ENCODE measurements at places on chromosomes 16 and 17.

DNA sequence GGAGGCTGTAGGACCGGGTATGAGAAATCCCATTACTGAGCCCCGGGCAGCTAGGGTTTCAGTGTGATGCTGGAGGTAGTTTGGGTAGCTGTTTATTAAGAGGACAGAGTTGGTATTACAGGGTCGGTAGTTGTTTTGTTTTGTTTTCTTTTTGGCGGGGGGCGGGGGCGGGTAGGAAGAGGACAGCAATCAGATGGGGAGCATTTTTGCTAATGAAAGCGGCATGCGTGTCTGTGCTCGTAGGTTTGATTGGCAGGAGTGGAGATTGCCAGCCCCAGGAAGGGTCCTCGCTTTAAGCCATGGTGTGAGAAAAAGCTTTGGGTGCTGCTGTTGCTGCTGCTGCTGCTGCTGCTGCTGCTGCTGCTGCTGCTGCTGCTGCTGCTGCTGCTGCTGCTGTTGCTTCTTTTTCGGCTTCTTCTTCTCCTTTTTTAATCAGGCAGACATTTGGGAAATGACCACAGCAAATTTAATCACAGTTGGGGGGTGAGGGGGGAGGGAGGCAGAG lies 498.5 kb upstream of the ZFHX3 start:
- DNase-seq, result no peak

DNA sequence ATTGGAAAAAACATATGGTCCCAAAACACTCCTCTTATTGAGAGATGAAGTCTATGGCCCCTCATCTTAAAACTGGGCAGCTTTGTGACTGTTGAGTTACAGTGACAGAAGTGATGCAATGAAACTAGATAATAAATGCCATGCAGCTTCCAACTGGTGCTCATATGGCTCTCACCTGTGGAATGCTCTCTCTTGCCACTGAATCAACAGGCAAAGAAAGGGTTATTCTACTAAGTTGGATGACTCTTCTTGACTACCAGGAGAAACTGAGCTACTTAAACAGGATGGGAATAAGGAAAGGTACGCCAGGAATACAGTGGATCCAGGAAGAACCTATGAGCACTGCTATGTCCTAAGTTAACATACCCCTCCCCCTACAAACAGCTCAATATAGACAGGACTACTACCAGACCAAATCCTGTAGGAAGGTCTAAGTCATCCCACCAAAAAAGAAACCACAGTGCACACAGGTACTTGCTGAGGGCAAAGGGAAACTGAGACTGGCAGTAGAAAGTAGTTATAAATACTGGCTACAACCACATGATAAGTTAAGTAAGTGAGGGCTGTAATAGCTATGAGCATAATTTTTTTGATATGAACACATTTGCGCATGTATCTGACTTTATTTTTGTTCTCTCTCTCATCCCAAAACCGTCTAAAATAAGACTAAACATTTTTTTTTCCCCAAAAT lies 398.5 kb downstream of the ZFHX3 start:
- no peak for DNase-seq

GRCh38 chr17:83086199-83086880 lies 6.9 kb downstream of the METRNL start:
- DNase-seq, result no peak

DNA sequence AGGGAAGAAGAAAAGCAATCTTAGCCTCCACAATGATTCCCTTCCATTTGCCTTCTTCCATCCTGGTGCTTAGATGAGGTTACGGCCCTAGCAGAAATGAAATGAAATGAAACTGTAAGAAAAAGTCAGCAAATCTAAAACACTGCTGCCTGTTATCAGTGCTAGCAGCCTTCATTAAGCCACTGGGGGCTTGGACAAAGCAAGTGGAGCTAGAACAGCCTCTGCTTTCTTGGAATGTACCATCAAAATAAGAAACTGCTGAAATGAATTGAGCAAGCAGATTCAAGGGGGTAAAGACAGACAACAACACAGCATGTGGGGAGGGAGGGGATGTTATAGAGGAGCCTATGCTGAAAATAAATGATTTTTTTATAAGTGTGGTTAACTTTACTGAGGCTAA lies 5.1 kb downstream of the ANKFN1 start:
- DNase-seq, result no peak

- no peak for DNase-seq
Observed at GRCh38 chr17:55149485-55149884, 115.3 kb upstream of the HLF start.

DNA sequence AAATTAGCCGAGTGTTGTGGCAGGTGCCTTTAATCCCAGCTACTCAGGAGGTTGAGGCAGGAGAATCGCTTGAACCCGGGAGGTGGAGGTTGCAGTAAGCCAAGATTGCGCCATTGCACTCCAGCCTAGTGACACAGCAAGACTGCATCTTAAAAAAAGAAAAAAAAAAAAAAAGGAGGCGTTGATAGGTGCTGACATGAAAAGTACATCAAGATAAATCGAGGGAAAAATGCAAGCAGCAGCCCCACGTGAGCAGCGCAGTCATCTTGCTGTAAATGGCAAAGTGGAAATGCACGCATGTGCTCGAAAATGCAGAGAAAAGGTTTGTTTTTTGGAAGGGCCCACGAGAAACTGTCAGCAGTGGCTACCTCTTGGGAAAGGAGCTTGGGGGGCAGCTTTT lies 20.9 kb downstream of the MXRA7 start:
- DNase-seq, result no peak

- no peak for DNase-seq
Observed at GRCh38 chr16:48394355-48394703, 9.1 kb upstream of the SIAH1 start.

DNA sequence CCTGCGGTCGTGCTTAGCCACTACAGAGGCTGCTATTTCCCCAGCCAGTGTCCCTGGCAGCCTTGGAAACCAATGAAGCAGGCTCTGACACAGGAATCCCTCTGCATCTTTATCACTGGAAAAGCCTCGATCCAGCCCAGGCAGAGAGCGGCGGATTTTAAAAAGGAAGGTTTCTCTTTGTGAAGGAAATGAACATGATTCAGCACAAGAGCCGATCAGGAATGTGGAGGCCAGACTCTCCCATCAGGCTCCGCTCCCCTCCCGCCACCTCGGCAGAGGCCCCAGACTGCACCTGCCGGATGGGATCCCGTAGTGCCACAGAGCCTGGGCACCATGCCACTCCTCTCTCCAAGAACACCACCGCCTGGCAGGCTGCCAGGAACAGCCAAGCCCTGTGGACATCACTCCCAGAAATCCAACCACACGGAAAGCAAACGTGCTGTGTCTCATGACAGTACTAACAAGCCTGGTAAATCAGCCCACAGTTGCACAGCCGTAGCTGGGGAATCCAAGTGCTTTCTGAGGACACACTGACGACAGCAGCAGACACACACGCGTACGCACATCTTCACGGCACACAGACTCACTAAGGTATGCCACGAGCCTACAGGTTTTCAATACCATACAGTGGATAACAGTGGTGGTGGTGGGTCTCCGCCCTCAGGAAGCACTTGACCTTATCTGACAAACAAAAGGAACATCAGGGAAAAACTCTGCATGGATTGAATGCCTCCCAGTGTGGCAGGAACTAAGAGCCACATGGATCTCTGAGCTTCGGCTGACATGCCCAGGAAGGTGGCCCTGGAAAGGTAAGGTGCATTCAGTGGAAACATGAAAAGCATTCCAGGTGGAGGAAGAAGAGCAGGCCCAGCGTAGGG lies 5.4 kb downstream of the LRRC75A start:
- DNase-seq, result no peak

DNA sequence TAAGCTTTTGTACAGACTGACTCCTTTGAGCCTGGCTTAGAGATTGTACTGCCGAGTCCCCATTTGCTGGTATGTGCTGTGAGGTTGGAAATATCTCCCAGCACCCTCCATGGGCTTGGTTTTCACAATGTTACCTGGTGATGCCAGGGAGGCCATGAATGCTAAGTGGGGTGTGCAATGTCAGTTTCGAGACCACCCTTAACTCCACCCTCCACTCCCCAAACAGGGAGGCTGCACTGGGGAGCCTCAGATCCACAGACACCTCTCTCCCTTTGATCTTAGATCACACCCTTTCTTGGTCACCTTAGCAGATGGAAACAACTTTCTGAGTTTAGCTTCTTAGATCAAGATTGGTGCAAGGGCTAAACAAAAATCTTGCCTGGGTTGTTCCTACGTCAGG lies 28.6 kb upstream of the PIK3R6 start:
- DNase-seq, result no peak

DNA sequence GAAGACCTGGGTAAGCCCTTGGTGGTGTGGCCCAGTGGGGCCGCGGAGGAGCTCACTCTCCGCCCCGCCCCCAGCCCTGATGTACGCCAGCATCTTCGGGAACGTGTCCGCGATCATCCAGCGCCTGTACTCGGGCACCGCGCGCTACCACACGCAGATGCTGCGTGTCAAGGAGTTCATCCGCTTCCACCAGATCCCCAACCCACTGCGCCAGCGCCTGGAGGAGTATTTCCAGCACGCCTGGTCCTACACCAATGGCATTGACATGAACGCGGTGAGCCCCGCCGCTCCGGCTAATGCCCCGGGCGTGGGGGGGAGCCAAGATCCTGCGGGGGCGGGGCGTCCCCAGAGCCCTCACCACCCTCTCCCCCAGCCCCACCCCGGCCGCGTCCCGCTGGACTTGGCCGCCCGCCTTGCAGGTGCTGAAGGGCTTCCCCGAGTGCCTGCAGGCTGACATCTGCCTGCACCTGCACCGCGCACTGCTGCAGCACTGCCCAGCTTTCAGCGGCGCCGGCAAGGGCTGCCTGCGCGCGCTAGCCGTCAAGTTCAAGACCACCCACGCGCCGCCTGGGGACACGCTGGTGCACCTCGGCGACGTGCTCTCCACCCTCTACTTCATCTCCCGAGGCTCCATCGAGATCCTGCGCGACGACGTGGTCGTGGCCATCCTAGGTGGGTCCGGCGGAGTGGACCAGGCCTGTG lies 12.1 kb upstream of the DCAF7 start:
- DNase-seq, result no peak

- DNase-seq, result peak; percentile 41
Observed at GRCh38 chr16:88561485-88562359, 8.5 kb upstream of the ZC3H18 start.

DNA sequence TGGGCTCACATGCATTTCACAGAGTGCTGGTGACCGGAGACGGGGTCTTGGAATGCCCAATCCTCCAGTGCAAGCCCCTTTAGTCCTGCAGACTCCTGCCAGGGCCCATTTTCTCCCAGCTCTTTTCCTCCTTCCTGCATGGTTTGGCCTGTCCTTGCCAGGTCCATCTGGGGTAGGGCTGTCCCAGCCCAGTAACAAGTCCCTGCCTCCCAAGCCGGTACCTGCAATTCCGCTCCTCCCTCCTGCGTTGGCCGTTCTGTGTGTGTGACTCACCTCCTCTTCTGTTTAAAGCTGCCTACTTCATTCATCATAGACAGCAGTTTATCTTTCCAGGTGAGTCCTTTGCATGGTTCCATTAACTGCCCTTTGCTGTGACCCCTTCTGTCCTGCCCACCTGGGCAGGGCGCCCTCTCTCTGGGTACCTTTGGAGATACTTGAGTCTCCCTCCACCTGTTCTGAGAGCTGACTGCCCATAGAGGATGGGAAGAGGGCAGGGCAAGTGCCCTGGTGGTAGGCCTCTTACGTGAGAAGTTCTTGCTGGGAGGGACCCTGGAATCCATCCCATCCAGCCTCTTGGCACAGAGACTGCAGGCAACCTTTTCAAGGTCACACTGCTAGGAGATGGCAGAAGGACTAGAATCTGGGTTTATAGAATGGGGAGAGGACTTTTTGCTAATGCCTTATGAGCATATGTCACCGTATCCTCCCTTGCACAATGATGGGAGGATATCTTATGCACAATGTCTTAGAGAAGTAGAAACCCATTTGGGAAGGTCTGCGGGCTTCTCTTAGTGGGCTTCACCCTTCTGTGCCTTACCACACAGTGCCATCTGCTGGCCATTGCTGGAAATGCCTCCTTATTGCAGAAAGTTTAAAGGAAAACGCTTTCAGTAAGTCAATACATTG lies 29.7 kb upstream of the LGALS9 start:
- DNase-seq, result peak; percentile 64

GRCh38 chr17:75383842-75384195 lies 21.7 kb downstream of the GRB2 start:
- no peak for DNase-seq

DNA sequence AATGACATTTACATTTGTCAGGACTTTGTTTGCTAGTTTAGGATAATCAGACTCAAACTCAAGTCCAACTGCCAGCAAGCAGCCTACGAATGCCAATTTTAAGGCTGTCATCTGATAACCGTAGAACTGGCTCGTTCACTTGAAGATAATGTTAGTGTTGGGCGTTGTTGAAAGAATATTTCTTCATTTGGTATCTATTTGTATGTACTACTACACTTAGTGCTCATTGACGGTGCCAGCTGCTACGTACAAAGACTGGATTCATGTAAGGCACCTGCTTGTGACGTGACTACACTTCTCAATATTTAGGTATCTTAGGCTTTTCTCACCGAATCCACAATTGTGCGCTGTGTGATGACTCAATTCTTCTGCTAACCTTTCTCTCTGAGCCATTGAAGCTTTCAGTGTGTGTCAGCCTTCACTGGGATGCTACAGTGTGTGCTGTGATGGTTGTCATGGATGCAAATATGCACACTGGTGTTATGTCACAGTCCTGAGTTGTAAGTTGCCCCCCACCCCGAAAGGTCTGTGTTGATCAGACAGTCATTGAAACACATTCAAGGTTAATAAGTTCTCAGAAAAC lies 5.7 kb downstream of the ATP2C2 start:
- no peak for DNase-seq

DNA sequence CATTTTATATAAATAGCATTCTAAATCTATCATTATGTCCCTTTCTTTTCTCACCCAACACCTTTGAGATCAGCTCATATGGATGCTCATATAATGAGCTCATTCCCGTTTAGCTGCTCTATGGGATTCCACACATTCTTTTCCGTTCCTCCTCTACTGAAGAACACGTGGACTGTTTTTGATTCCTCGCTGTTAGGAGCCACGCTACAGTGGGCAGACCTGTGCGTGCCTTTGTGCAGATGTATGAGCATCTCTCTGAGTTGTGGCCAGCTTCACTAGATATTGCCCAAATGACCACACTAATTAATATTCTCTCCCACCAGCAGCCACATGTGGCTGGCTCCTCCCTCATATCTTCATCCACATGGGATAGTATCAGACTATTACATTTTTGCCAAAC lies 6.0 kb upstream of the TNFRSF13B start:
- no peak for DNase-seq

DNA sequence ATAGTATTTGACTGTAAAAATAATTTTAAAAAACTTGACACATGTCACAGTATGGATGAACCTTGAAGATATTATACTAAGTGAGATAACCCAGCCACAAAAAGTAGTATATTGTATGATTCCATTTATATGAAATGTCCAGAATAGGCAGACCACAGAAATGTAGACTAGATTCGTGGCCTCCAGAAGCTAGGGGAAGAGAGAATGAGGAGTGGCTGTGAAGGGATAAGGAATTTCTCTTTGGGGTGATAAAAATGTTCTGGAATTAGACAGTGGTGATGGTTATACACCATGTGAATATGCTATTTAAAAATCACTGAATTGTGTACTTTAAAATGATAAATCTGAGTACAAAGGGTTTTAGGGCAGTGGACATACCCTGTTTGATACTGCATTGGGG lies 253.1 kb upstream of the DYNLRB2 start:
- no peak for DNase-seq

- DNase-seq, result no peak
Observed at GRCh38 chr17:38911081-38911730, 14.2 kb upstream of the LASP1NB start.

Measured in activated T-helper 9 cell treated with anti-CD3 and anti-CD28 coated beads, Interleukin-2, amount 50 U/mL, for 16 hours (primary cell).